Eye (tissue), 1 donor: ENCODE measurements at places on chromosomes 5 and 9.

GRCh38 chr9:77014597-77015263 lies 4.7 kb upstream of the FOXB2 start:
- no peak for DNase-seq

DNA sequence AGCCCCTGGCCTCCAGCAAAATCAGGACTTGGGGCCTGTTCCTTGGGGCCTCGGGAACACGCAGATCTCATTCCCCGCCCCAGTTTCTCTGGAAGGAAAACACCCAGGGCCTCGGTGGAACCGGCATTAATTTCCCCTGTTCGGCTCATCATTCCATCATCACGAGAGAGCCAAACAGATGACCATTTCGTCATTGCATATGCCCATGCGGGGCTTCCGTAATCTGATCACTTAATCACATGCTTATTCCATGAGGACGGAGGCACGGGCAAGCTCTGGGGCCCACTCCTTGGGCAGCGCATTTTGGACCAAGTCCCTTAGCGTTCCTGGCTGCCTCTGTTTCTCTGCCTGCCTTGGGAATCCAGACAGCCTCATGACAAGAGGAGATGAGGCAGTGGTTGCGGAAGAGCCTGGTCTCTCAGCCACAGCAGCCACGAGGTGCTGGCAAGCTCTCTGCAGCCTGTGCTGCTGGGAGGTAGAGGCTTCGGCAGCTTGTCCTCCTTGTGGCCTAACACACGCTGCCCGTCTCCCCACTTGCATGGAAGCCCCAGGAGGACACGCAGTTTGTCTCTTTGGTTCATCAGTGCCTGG lies 65.0 kb upstream of the IER5L start:
- DNase-seq: no peak

GRCh38 chr5:96924016-96924443 lies 11.8 kb upstream of the LNPEP start:
- DNase-seq: peak; percentile 50

DNA sequence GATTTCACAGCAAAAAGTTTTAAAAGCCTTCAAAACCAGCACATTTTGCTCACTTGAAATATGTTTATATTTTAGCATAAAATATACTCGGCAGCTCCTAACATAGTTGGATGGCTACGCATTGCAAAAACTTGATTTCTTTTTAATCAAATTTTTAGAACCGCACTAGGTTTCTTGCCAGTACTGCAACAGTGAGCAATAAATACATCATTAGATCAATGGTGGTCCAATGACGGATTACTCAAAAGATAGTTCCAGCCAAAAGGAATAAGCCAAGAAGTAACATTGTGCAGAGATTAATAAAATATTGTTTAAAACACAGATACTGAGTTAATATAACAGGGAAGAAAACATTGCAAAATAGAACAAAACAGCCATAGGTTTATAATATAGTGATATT lies 5.5 kb downstream of the MARCHF3 start:
- DNase-seq: no peak

- no peak for DNase-seq
Observed at GRCh38 chr5:124468671-124469411, 277.6 kb downstream of the ZNF608 start.
